Daoy (cell line): ENCODE measurements at places on chromosomes 6 and 20. TPM values are rescaled to one million over a fixed set of nuclear protein-coding genes. Genes with fewer than 3 reads are reported as not detected.

The CASS4 gene
- 0.09 and 0.17 TPM in 2 replicates for total RNA-seq

The HCRTR2 gene
- not detected in 2 replicates for total RNA-seq

The TRIM26 gene
- total RNA-seq: 36.6 and 66.5 TPM in 2 replicates

The ARMC12 gene
- total RNA-seq: 0.51 TPM in 1 of 2 replicates, not detected in the other

The PDYN gene
- not detected in 2 replicates for total RNA-seq

The OOEP gene
- total RNA-seq: not detected in 2 replicates

The SERPINB1 gene
- total RNA-seq: 1.4 and 3.7 TPM in 2 replicates

The HRH3 gene
- total RNA-seq: not detected in 2 replicates

The SHLD1 gene
- 2.8 and 3.0 TPM in 2 replicates for total RNA-seq

The PROCR gene
- 20.9 and 21.8 TPM in 2 replicates for total RNA-seq

The KCNK16 gene
- total RNA-seq: not detected in 2 replicates

The SMIM29 gene
- 53.3 and 58.3 TPM in 2 replicates for total RNA-seq

The FOXQ1 gene
- total RNA-seq: 0.06 and 0.63 TPM in 2 replicates

The SNPH gene
- total RNA-seq: 1.6 and 3.0 TPM in 2 replicates

The PNISR gene
- 28.5 and 43.5 TPM in 2 replicates for total RNA-seq

The ARMH2 gene
- not detected in 2 replicates for total RNA-seq

The NRN1 gene
- 38.3 and 47.5 TPM in 2 replicates for total RNA-seq

The TRDN gene
- total RNA-seq: 0.06 TPM in 1 of 2 replicates, not detected in the other

The ELOVL4 gene
- total RNA-seq: 2.5 and 4.2 TPM in 2 replicates

The CST9 gene
- not detected in 2 replicates for total RNA-seq

The FAM209B gene
- total RNA-seq: not detected in 2 replicates

The MROH8 gene
- 0.11 TPM in 1 of 2 replicates, not detected in the other for total RNA-seq

The OPN5 gene
- 0.06 TPM in 1 of 2 replicates, not detected in the other for total RNA-seq

The TSBP1 gene
- not detected in 2 replicates for total RNA-seq

The WFDC5 gene
- total RNA-seq: not detected in 2 replicates

The TRIM10 gene
- total RNA-seq: not detected in 2 replicates
